ENCODE measurements at places on chromosomes 2 and 18. TPM values are rescaled to one million over a fixed set of nuclear protein-coding genes. Genes with fewer than 3 reads are reported as not detected.

GKN2 gene
- total RNA-seq = not detected

COLEC12 gene
- total RNA-seq = 4.5 TPM

PRKAG3 gene
- total RNA-seq = 0.39 TPM

LRP2 gene
- total RNA-seq = 9.3 TPM

DNA sequence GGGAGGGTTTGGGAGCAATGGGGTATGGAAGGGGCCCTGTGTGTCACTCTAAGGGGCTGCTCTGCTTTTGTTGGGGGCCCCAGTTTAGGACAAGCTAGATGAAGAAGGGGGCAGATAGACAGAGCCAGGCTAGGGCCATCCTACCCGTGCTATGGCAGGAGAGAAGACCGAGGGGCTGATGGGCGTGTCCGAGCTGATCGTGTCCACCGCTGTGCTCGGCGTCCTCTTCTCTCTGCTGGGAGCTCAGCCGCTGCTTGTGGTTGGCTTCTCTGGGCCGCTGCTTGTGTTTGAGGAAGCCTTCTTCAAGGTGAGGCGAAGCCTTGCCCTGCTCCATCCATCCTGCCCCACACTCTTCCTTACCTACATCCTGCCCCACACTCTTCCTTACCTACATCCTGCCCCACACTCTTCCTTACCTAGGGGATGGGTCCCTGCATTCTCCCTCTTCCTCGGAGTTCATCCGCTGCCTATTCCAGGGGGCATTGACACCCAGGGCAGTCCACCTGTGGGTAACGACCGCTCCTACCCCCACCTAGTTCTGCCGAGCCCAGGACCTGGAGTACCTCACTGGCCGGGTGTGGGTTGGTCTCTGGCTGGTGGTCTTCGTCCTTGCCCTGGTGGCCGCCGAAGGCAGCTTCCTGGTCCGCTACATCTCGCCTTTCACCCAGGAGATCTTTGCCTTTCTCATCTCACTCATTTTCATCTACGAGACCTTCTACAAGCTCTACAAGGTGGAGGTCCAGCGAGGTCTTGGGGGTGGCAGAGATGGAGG lies 8.9 kb downstream of the SLC4A3 start:
- no peak overlapping the region for H3K4me3 ChIP-seq
- no peaks in the 10 kb centered on the region for H3K36me3 ChIP-seq
- H3K27me3 ChIP-seq = no peaks in the 10 kb centered on the region

- H3K36me3 ChIP-seq = no peaks in the 10 kb centered on the region
- no peak overlapping the region for H3K27ac ChIP-seq
- DNase-seq = no peak
- H3K27me3 ChIP-seq = no peaks in the 10 kb centered on the region
- peaks cover 24% of the 10 kb centered on the region for H3K4me1 ChIP-seq
- H3K4me3 ChIP-seq = no peak overlapping the region
Observed at GRCh38 chr2:191864628-191865374, 17.9 kb upstream of the CAVIN2 start.

GRCh38 chr2:238114851-238115660 lies 14.9 kb downstream of the ESPNL start:
- no peaks in the 10 kb centered on the region for H3K4me1 ChIP-seq
- H3K36me3 ChIP-seq = no peaks in the 10 kb centered on the region
- no peak overlapping the region for H3K27ac ChIP-seq
- no peak for DNase-seq
- no peak overlapping the region for H3K4me3 ChIP-seq

GRCh38 chr2:31335921-31336585 lies 78.5 kb downstream of the XDH start:
- H3K4me1 ChIP-seq = no peaks in the 10 kb centered on the region
- DNase-seq = no peak
- H3K4me3 ChIP-seq = no peak overlapping the region
- H3K36me3 ChIP-seq = no peaks in the 10 kb centered on the region
- H3K27me3 ChIP-seq = no peaks in the 10 kb centered on the region
- no peak overlapping the region for H3K27ac ChIP-seq

- peaks cover 12% of the 10 kb centered on the region for H3K4me1 ChIP-seq
- no peaks in the 10 kb centered on the region for H3K27me3 ChIP-seq
- H3K27ac ChIP-seq = no peak overlapping the region
- no peak for DNase-seq
- H3K36me3 ChIP-seq = no peaks in the 10 kb centered on the region
Observed at GRCh38 chr18:9694952-9695495, 13.1 kb upstream of the RAB31 start.

DNA sequence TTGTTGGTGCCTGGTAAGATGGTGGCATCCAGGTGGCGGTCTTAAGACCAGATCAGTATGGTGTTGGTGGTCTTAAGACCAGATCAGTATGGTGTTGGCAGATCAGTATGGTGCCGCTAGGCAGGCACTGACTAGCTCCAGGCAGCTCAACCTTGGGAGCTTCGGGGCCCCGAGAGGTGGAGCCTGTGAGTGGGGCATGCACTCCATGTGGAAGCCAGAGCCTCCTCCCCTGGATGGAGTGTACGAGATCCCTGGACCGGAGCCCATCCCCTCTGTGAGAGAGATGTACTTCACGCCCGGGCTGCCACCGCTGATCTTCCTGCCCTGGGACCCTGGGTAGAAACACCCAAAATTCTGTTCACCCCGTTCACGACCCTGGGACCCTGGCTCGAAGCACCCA lies 19.0 kb downstream of the MALT1 start:
- H3K36me3 ChIP-seq = no peaks in the 10 kb centered on the region
- H3K27ac ChIP-seq = no peak overlapping the region
- H3K27me3 ChIP-seq = no peaks in the 10 kb centered on the region
- no peak for DNase-seq

DNA sequence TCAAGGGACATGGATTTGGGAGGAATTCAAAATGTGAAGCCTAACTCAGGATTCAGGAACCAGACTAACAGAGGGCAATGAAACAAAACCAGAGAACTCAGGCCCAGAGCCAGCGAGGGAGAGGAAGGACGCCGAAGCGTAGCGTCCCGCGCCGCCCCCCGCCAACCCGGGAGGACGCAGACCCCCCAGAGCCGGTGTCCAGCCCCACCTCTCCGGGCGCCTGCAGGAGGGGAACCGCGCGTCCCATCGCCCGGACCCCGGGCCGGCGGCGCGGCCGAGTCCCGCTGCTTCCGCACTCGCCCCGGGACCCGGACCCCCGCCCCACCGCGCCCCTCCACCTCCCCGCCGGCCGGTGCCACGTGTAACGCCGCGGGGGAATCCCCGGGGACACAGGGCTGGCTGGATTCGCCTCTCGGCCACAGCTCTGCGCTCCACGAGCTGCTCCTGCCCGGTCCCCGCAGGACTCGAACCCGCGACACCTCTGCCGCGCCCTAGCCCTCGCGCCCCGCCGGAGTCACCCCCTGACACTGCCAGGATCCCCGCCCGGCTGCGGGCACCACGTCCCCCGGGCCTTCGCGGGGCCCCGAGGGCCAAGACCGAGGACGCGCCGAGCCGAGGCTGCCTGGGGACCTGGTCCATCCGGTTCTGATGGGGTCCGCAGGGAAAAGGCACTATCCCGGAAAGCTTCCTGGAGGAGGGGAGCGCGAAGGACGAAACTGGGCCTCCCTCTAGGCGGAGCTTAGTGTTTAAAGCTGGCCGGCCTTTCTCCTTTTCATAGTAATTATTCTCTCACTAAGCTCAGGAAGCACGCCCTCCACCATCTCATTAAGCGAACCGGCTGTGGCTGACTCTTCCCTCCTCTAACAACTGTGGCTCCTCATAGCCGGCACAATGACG lies 40.4 kb upstream of the FAM124B start:
- H3K4me1 ChIP-seq = no peaks in the 10 kb centered on the region
- peak overlapping the region; percentile 54 for H3K4me3 ChIP-seq
- peak; percentile 21 for DNase-seq
- no peaks in the 10 kb centered on the region for H3K36me3 ChIP-seq
- H3K27ac ChIP-seq = no peak overlapping the region

- H3K4me1 ChIP-seq = no peaks in the 10 kb centered on the region
- H3K36me3 ChIP-seq = no peaks in the 10 kb centered on the region
- H3K27ac ChIP-seq = no peak overlapping the region
- no peak overlapping the region for H3K4me3 ChIP-seq
Observed at GRCh38 chr18:70981400-70982140, 692.7 kb downstream of the SOCS6 start.
